ENCODE measurements at places on chromosomes 6 and 20.

- peak; percentile 72 for DNase-seq
Observed at GRCh38 chr6:72616406-72617015, 5.4 kb upstream of the KCNQ5 start.

DNA sequence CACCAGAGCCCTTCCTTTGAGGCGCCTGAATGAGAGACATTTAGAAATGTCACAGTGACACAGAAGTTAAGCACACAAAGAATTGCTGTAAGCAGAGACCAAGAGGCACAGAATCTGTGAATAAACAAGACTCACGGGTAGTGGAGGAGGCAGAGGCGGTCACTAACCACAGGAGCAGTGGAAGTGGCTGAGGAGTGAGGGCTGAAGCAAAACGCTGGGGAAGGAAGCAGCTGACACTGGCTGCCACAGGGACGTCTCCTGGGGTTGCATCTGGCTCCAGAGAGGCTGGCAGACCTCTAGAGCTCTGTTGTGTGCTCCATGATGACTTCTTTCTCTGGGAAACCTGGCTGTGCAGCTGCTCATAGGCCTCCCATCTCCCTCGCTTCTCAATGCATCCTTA, 65.0 kb upstream of the SLC2A12 start:
- no peak for DNase-seq

GRCh38 chr6:51949526-51949925, 137.9 kb downstream of the PKHD1 start:
- no peak for DNase-seq

DNA sequence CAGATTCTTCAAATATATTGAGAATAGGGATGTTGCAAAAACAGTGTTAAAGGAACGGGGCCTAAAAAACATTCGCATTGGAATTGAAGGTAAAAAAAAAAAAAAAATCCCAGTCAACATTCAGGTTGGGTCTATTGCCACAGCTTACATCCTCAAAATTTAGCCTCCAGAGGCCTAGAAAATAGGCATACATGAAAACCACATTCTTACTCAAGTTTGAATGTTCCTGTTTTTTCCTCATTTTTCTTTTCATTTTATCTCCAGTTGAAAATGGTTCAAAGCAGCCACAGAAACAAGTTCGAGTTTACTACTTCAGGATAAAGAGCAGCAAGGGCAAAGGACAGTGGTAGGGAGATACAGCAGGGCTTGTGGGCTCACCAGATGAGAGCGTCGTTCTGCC, 41.9 kb downstream of the KCTD20 start:
- DNase-seq: no peak

DNA sequence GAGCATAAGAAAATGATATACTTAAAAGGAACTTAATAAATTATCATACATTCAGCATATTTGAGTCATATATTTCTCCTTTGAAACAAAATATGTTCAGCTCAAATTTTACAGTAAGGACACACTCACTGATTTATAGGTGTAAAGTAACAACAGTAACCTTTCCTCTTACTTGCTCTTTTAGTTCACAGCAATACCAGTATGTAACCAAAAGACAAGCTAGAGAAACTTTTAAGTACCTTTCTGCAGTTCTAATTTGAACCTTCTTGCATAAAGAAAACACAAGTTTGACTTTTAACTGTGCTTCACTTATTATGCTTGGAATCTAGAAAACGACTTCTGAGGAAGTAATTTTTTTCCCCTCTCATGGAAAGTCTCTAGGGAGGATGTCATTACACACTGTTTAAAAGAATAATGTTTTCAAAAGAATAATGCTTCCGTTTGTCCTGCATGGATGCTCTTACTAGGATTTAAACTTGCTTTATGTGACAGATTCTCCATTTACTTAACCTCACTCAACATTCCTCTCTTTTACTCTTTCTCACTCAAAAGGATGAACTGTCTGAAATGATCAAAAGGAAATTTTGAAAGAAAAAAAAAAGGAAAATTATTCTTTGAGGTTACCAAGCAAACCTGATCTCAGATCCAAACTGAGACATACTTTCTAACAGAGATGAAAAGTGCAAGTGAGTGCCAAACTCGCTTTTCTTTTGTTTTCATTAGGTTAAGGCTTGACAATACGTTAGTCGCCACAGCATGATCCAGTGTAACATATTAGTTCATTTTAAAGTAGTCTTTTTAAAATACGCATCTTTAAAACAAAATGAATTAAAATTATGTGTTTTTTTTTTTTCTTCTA, 22.4 kb upstream of the CALHM6 start:
- DNase-seq: no peak

- DNase-seq: no peak
Observed at GRCh38 chr6:42505385-42505718, 53.6 kb upstream of the TRERF1 start.

GRCh38 chr6:235763-236360, 56.4 kb upstream of the DUSP22 start:
- DNase-seq: peak; percentile 51

- DNase-seq: peak; percentile 71
Observed at GRCh38 chr6:111057074-111057752, 30.1 kb upstream of the SLC16A10 start.

DNA sequence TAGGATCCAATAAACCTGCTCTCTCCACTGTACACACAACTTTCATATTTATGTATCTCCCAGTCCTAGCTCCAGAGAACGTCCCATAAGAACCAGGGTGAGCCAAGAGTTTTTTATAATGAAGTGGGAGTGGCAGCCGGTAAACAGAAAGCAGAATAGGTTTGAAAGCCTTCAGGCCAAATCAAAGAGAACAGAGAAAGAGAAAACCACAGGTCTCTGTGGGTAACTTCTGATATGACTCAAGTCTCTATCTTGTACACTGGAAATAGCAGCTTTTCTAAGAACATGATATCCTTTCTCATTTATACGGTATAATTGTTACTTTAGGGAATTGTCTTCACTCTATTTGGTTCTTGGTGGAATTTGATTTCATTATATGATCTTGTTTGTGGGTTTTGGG, 273.6 kb downstream of the PACRG start:
- DNase-seq: no peak

GRCh38 chr20:62830821-62831220, 14.0 kb downstream of the COL9A3 start:
- no peak for DNase-seq

GRCh38 chr6:161301338-161301737, 27.5 kb upstream of the AGPAT4 start:
- no peak for DNase-seq

DNA sequence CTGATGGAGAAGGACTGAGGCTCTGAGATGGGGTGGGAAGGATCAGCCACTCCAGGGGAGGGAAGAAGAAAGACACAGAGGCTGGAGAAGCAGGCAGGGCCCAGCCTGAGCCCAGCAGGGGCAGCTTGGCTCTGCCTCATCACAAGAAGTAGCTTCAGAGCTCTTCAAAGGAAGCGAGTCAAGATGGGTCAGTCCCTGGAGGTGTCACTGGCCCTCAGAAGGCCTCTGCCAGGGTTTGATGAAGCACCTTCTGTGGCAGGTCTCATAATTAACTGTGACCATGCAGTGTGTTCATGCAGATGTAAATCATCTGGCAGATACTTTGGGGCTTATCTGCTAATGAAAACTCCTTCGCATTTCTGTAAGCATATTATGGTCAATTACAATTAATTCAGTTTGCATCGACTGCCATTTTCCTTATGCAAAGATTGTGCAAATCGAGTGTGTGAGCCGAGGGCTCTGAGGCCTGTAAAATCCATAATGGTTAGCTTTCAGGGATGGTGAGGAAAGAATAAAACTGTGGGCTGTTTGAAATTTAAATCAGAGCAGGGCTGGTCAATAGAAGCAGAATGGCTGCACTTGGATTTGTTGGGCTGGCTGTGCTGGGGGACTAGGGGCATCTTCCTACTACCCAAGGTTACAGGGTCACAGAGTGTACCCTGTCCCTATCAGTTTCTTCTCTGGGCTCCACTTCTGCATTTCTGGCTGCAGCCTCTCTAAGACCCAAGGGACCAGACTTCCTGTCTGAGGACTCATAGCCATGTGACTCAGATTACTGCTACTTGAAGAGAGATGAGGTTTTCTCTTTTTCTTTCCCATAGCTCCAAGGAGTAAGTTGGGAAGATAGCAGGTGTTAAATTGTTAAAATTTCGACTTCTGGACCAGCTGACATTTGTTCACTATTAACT, 376.6 kb downstream of the DHX35 start:
- DNase-seq: peak; percentile 61

GRCh38 chr20:57622579-57623381, 2.6 kb upstream of the ZBP1 start:
- peak; percentile 74 for DNase-seq

GRCh38 chr6:113526553-113526952, 330.6 kb upstream of the MARCKS start:
- DNase-seq: no peak

- DNase-seq: no peak
Observed at GRCh38 chr6:105786449-105786848, 299.7 kb upstream of the PRDM1 start.

DNA sequence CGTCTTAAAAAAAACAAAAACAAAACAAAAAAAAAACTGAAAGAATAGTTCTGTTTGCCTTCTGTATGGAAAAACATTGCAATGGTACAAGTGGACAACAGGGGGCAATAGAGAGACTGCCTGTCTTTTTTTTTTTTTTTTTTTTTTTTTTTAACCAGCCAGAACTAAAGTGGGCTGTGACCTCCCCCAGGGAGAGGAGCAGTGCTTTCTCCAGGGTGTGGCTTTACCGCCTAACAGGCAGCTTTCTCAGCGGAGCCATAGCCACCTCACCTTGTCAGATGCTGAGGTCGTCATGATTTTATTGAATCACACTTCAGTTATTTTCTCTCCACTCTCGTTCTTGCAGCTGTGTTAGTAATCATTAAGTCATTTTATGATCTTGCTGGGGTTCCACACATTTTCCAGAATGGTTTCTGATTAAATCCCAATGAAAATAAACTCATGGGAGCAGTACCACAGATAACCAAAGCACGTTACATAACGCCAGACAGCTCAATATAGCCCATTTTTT, 78.4 kb downstream of the GMPR start:
- peak; percentile 69 for DNase-seq

GRCh38 chr6:70079241-70079640, 212.9 kb downstream of the COL19A1 start:
- no peak for DNase-seq

GRCh38 chr6:17938901-17939300, 48.5 kb downstream of the KIF13A start:
- no peak for DNase-seq

- DNase-seq: no peak
Observed at GRCh38 chr6:104322841-104323240, 536.9 kb downstream of the HACE1 start.

GRCh38 chr6:15110726-15111354, 135.0 kb upstream of the JARID2 start:
- no peak for DNase-seq

GRCh38 chr6:21501815-21502214, 91.7 kb upstream of the SOX4 start:
- DNase-seq: no peak

DNA sequence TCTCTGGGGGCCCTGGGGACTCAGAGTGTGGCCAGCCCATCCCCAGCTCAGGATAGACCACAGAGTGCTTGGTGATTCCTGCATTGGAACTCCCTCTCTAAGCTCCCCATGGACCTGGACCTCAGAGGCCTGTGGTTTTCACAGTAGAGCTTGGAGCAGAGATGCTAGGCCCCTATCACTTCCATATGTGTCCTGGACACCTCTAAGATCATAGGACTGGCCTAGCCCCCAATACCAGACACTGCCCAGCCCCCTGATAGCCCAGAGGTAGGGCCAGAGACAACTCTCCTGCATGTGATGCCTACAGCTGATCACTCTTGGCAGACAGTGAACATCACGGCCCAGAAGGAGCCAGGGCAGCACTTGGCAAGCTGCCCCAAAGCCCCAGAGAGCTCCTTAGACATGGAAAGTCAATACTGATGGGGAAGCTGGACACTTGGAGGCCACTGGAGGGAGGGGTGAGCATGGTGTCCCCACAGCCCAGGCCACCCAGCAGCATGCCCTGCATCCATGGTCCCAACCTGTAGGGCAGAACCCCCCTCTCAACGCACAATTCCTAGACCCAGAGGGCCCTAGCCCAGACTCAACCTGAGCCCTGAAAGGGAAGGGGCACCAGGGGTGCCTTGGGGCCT, 27.1 kb downstream of the UBD start:
- no peak for DNase-seq

DNA sequence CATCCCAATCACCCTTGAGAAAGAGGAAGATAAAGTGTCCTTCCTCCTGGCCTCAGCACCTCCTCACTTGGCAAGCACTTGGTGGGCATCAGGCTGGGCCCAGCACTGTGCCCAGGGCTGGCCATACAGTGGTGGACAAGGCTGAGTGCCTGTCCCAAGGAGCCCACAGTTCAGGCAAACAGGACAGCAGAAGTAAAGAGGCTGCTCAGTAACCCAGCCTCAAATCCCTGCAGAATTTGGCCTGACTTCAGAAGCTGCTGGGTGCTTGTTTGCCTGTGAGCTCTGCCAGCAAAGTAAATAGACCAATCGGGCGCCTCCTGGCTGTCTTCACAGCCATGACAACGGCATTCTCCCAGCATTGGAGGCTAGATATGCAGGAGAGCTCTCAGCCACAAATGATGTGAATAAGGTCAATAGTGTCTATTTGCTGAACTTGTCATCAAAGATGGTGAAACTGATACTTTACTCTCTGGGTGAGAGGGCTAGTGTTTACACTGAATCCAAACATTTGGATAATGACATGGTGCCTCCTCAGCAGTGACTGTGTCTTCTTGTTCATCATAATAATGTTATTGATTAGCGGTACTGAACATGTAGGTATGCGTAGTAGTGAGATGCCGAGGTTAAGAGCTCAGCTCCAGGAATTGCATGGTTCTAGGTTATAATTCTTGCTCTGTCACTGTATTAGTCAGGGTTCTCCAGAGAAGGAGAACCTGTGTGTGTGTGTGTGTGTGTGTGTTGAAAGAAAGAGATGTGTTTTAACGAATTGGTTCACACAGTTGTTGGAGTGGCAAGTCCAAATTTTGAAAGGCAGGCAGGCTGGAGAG, 36.9 kb upstream of the FANCE start:
- peak; percentile 68 for DNase-seq

DNA sequence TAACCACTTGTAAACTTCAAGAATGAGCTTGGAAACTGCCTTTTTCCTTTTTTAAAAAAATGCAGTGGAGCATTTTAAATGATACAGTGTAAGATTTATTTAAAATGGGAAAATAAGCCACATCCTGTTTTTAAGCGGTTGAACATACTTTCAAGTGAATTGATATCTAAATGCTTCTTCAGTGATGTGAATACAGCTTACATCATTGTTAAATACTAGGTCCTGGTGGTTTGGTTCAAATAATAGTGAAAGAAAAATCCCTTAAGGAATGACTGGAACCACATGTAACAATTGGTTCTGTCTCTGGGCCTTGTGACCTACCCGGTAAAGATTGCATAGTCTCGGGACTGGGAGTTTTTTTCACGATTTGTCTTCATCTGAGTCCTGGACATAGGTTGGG, 44.2 kb downstream of the BMP6 start:
- no peak for DNase-seq

- DNase-seq: no peak
Observed at GRCh38 chr6:165245701-165246100, 63.7 kb downstream of the C6orf118 start.

All from NAMALWA (cell line).